Regular cardiac myocyte (primary cell): ENCODE measurements at places on chromosomes 3 and 15. TPM values are rescaled to one million over a fixed set of nuclear protein-coding genes. Genes with fewer than 3 reads are reported as not detected.

GPR62 gene
- under 0.01 TPM in 1 of 2 replicates, not detected in the other for total RNA-seq

EXD1 gene
- under 0.01 TPM in 1 of 2 replicates, not detected in the other for total RNA-seq

TASOR gene
- 76.3 and 84.3 TPM in 2 replicates for total RNA-seq

SMCO1 gene
- total RNA-seq = 0.19 and 0.28 TPM in 2 replicates

TMA7 gene
- total RNA-seq = 244 and 387 TPM in 2 replicates

SI gene
- not detected in 2 replicates for total RNA-seq

FLNB gene
- 105 and 182 TPM in 2 replicates for total RNA-seq

LRRC31 gene
- not detected in 2 replicates for total RNA-seq

RAP2B gene
- 29.3 and 34.3 TPM in 2 replicates for total RNA-seq
